ENCODE measurements at places on chromosomes 1 and 21.

GRCh38 chr1:204975021-204975420 is 68.0 kb upstream of the CNTN2 start:
- DNase-seq = no peak

DNA sequence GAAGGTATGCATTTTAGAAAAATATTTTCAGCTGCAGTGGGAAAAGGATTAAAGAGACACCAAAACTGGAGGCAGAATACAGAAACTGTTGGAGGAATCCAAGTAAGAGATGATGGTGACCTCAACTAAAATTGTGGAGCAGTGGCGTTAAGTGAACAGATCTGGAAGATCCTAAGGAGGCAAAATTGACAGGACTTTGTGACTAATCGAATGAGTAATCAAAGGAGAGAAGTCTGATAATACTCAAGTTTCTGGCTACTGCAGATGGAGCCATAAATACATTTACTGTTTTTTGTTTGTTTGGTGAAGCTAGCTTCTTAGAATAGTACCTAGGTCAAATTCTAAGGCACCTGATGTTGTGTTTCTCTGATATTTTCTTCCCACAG is 3.1 kb downstream of the CTBS start:
- peak; percentile 33 for DNase-seq

GRCh38 chr21:45074048-45074817 is at the start of gene ADARB1:
ADARB1 (plus strand) TSS chr21:45074580; CDS start chr21:45171657, 97,077 bp downstream.
- DNase-seq = peak; percentile 94

- DNase-seq = no peak
These were observed 240.6 kb downstream of the BRINP2 start for GRCh38 chr1:177411381-177411780.

GRCh38 chr21:42314616-42315295 is 453 bp downstream of the TFF3 start:
- DNase-seq = no peak
